Left lung (tissue), 14 donors: ENCODE measurements at places on chromosomes 2 and 18. TPM values are rescaled to one million over a fixed set of nuclear protein-coding genes. Genes with fewer than 3 reads are reported as not detected.

- DNase-seq, result no peak
Observed at GRCh38 chr2:68643874-68644485, 601 bp downstream of the PROKR1 start.

GRCh38 chr18:4720518-4720917 is 265.4 kb upstream of the DLGAP1 start:
- no peak for DNase-seq

GRCh38 chr2:64228126-64228678 is 84.0 kb upstream of the PELI1 start:
- DNase-seq, result peak; percentile 92

GRCh38 chr2:37708146-37708545 is 36.7 kb upstream of the CDC42EP3 start:
- DNase-seq, result no peak

DNA sequence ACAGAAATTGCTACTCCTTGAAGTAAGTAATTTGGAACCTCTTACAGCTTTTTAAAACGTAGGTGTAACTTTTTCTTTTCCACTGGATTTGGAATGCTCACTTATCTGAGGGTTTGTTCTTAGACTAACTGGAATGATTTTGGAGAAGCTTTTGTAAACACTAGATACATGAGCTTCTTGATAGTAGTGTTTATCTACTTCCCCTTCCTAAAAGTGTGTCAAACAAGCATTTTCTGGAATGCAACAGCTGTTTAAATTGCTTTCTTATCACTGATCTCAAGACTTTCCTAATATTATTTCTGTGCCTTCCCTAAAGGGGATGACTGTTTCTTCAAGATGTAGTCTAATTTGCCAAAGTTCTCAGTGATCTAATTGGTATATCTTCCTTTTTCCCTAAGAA is 282.6 kb downstream of the CCDC178 start:
- no peak for DNase-seq

OTOS gene
- not detected for polyA plus RNA-seq

DNA sequence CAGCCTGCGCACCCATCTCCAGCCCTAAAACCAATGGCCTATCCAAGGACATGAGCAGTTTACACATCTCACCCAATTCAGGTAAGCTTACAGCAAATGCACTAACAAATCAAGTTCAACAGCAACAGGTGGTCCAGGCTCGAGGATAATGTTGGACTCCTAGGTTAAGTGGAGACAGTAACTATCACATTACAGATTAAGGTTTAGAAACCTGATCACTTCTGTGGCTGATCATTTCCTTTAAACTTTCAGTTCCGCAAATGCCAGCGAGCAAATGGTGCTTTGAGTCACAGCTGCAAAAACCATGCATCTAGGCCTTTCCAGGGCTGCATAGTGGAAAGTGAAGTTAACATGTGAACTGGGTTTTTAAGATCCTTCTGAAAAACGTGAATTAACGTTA is 259.4 kb downstream of the GBX2 start:
- DNase-seq, result peak; percentile 1

QPCT gene
- 10.1 TPM for polyA plus RNA-seq

HNMT gene
- 92.1 TPM for polyA plus RNA-seq

DNA sequence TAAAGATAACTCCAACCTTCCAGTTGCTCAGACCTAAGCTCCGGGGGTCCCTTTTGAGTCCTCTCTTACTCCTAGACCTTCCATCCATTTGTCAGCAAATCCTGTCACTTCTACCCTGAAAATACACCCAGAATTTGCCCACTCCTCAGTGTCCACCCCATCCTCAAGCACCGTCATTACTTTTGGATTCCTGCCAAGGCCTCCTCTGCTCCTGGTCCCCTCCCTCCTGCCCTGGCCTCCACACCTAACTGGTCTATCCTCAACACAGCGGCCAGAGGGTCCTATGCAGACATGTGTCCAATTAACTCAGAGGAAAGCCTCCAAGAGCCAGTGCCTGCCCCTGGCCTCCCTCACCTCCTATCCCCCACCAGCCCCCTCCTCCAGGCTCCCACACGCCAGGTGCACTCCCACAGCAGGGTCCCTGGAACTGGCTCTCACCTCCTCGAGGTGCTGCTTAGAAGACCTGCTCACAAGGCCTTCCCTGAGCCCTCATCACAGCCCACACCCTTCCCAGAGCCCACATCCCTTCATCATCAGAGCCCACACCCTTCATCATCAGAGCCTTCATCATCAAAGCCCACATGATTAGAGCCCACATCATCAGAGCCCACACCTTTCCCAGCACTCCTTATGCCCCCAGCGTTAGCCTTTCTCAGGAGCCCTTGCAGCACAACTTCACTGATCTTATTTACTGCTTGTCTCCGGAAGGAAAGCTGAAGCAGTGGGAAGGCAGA is 20.4 kb downstream of the FAM178B start:
- no peak for DNase-seq
